SW480 (cell line): ENCODE measurements at places on chromosomes 4 and X.

- DNase-seq: no peak
Observed at GRCh38 chr4:126435491-126435890, 1120.7 kb downstream of the FAT4 start.

GRCh38 chrX:45980726-45981125, 564.5 kb downstream of the ZNF674 start:
- DNase-seq: no peak

DNA sequence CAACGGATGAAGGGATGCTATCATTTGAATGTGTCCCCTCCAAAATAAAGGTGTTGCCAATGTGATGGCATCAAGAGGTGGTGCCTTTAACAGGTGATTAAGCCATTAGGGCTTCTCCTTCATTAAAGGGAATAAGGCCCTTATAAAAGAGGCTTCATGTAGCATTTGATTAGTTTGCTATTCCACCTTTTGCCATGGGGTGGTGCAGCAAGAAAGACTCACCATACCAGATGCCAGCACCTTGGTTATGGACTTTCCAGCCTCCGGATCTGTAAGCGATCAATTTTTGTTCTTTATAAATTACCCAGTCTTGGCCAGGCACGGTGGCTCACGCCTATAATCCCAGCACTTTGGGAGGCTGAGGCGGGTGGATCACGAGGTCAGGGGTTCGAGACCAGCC, 7.9 kb upstream of the SLC25A43 start:
- DNase-seq: no peak

DNA sequence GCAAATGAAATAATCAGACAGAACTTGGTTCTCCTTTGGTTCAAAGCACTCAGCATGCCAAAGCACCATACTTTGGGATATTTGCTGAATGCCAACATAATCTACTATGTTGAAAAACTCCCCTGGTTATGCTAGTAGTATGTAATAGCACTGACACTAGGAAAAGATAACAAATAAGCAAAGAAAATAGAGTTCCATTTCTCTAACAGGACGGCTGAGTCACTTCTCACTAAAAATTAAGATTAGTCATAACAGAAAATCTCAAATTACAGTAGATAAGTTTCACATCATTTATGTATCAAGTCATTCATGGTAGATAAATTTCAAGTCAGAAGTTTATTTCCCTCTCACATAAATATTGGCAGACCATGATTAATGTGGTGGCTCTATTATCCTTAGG, 17.9 kb downstream of the PDHA2 start:
- no peak for DNase-seq

GRCh38 chr4:142960126-142960525, 114.0 kb upstream of the INPP4B start:
- DNase-seq: no peak

DNA sequence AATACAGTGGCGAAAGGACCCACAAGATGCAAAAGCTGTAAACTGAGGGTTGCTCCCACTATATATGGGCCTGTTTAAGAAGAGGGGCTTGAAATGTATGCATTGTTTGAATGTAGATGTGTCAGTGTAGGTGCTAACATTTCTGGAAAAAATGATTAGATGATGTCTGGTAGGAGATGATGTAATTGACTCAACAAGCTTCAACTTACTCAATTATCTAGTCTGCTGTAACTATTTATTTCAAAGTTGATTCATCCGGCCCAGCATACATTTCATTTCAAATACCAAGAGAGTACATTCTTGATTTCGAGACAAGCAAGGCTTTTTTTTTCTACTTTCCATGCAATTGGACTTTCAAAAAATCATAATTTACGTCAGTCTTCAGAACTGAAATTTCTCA, 9.3 kb upstream of the ENAM start:
- no peak for DNase-seq

- no peak for DNase-seq
Observed at GRCh38 chr4:184269879-184270430, 52.3 kb upstream of the ENPP6 start.

DNA sequence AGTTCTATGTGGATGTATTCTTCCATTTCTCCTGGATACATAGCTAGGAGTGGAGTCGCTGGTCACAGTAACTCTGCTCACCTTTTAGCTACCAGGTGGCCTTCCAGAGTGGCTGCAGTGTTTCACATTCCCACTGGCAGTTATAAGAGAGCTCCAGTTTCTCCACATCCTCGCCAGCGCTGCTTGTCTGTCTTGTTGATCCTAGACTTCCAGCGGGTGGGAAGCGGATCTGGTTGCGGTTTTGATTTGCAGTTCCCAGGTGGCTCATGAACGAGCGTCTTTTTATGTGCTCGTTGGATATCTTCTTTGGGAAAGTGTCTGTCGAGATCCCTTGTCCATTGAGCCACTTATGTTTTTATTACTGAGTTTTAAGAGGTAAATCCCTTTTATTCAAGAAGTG, 11.6 kb downstream of the TACC3 start:
- no peak for DNase-seq

- no peak for DNase-seq
Observed at GRCh38 chrX:131045726-131046125, 12.4 kb upstream of the ARHGAP36 start.

DNA sequence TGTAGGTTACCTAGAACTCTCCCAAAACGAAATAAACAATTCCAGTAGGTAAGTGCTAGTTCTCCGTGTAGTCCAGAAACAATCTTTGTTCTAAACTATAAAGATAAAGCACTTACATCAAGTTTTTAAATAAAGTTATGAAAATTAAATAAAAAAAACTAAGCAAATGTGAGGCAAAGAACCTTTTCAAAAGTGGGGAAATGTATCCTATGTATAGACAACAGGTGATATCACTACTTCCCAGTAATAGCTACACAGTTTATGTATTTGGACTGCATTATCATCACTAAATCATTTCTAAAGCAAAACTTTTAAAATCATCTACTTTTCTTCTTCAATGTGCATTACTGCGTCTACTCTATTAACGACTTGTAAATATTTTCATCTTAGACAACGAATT, 2.0 kb downstream of the YTHDC1 start:
- no peak for DNase-seq

DNA sequence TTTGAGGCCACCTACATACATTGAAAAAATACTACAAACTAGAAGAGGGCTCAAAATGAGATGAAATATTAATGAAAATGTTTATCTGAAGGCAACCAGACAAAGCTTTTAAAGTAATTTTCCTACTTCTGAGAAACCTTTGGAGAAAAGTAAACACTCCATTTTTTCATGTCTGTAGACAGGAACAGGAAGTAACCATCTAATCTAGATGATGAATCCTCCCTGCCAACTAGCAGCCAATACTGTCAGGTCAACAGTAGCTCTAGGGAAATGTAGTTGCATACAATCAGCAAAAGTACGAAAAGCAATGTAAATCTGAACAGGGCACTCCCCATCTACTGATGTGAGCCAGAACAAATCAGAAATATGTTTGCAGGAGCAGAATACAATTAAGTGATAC, 49.0 kb downstream of the AMMECR1 start:
- DNase-seq: no peak

GRCh38 chr4:183392377-183392776, 52.1 kb upstream of the CDKN2AIP start:
- DNase-seq: no peak

GRCh38 chr4:113435893-113436292, 325.6 kb downstream of the CAMK2D start:
- peak; percentile 62 for DNase-seq

- no peak for DNase-seq
Observed at GRCh38 chrX:15804563-15804962, 14.3 kb downstream of the ZRSR2 start.

DNA sequence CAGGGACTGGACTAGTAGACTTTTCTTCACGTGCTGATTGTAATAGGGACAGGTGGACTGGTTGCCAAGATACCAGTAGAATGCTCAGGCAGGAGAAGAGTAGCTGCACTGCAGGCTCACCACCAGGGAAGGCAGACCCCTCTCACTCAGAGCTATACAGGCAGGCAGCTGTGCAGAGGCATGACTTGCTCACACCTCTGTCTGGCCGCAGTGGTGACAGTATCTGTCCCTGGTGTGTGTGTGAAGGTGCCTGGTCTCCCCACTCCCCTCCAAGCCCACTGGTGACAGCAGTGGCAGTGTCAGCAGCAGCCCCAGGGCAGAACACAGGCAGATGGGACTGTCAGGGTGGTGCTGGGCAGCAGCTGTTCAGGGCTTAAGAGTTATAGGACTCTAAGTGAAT, 140.7 kb downstream of the RPS6KA6 start:
- DNase-seq: no peak

- no peak for DNase-seq
Observed at GRCh38 chr4:138449938-138450337, 207.8 kb upstream of the SLC7A11 start.

DNA sequence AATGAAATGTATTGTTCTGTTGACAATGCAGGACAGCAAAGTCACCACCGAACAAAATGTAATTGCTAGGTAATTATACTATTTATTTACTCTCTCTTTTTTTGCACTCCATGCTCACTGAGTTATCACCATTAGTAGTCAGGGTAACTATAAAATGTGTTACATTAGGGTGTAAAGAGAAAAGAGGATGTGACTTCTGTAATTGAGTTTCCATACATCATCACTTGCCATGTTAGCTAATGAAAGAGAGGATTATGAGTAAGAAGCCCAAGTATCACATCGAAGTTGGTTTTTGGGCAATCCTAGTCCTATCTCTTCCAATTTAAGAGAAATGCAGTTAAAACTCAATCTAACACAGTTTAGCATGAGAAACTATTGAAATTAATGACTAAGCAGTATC, 7.6 kb downstream of the ZXDA start:
- DNase-seq: no peak

GRCh38 chrX:132209527-132209926, 9.7 kb downstream of the RAP2C start:
- no peak for DNase-seq

GRCh38 chr4:24704149-24704548, 91.2 kb upstream of the SOD3 start:
- DNase-seq: no peak

DNA sequence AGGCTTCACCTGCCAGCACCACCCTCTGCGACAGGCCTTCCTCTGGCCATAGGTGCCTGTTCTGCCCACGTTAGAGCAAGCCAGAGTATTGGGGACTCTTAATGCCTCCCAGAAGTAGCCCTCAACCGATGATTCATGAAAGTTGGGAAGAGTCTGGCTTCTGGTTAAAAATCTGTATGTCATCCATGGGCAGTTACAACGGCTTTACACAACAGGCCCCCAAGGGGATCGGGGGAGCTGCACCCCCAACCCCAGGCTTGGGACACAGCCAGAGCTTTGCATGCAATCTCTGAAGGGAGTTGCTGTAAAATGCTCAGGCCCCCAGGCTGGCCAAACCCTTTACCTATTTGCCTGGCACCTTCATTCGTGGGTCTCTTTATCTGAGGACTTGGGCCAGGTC, 5.4 kb upstream of the CYTL1 start:
- no peak for DNase-seq

DNA sequence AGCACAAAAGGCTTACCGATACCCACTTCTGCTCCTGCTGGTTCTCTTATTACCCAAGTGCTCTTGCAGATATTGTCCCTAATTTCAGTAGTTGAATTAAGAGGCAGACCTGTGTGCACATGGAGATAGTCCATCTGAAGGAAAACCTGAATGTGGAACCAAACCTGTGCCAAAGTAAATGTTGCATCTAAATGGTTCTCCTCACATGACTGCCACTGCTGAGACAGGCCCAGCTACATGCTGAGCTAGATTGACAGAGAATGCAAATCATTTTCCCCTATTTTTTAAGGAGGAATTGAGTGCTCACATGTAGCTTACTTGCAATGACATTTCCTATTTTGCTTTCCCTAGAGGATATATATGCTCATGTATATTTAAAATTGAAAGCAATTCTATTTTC, 609.1 kb upstream of the TECRL start:
- DNase-seq: no peak

DNA sequence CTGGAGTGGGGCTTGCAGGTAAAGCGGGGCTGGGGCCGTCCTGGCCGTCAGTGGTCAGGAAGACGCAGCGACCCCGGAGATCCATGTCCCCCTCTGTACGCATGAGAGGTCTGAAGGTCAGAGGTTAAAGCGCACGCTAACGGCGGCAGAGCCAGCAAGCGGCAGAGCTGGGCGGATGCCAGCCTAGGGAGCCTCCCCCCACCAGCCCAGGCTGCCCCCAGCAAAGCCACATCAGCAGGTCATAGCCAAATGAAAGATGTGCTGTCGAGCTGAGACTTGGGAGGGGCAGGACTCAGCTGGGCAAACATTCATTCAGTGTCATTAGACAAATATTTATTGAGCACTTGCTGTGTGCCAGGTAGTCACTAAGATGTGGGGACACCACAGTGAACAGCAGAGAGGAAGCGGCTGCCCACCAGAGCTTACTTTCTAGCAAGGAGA, 593 bp upstream of the JAKMIP1 start:
- no peak for DNase-seq

GRCh38 chrX:81201671-81202455, at the start of the genes HMGN5 and SH3BGRL:
HMGN5 (minus strand) TSS chrX:81201913; CDS start chrX:81121549, 80,364 bp downstream.
SH3BGRL (plus strand) TSS chrX:81202102; CDS start chrX:81202201, 99 bp downstream.
- peak; percentile 63 for DNase-seq

DNA sequence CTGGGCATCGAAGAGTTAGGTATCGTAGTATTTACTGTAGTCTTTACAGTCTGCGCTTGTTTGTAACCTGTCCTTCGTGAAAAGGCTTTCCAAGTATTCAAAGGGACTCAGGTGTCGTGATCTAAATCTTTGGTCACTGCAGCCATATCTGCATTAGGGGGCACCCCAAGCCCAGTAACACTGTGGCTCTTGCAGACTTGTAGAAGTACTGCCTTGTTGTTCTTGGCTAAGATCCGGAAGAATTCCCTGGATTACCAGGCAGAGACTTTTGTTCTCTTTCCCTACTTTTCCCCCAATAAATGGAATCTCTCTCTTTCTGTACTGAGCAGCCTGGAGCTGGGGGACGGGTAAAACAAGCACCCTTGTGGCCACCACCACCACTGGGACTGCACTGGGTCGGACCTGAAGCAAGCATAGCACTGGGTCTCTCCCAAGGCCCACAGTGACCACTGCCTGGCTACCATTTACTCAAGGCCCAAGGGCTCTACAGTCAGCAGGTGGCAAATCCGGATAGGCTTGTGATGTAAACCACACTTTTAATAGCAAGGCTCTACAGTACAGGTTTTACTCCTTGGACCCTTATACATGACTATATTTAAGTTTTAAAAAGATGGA, 12.0 kb downstream of the CXorf58 start:
- no peak for DNase-seq

DNA sequence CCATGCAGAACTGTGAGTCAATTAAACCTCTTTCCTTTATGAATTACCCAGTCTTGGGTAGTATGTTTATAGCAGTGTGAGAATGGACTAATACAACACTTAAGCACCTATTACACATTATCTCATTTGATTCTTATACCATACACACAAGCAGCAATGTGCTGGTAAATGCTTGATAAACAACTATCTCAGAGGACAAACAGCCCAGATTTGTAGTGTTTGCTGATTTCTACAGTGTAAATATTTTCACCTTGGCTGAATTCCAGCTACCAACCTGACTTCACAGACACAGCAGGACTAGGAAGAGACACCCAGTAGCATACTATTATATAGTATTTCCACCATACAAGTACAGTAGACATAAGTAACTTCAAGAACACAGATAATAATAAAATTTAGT, 406.5 kb upstream of the CNKSR2 start:
- no peak for DNase-seq

- no peak for DNase-seq
Observed at GRCh38 chr4:120990246-120990645, 67.7 kb upstream of the PRDM5 start.
